ENCODE measurements at places on chromosomes 4 and X.

- DNase-seq, result peak; percentile 2
These were observed 57.8 kb downstream of the KIAA0232 start for GRCh38 chr4:6840062-6840976.

DNA sequence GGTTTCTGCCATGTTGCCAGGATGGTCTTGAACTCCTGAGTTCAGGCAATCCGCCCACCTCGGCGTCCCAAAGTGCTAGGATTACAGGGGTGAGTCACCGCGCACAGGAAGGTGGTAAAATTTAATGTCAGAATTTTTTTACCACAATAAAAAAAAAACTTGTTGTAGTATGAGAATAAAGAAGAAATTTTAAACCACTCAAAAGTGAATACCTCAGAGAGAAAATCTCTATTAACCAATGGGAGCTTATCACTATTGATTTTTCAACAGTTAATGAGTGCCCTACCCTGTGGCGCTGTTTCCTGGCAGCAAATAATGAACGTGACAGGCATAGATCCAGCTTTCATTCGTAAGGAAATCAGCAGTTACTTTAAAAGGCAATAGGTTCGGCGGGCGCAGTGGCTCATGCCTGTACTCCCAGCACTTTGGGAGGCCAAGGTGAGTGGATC, 32.7 kb upstream of the SLC25A4 start:
- DNase-seq, result no peak

GRCh38 chrX:2521092-2521926, 20.5 kb upstream of the DHRSX start:
- no peak for DNase-seq

DNA sequence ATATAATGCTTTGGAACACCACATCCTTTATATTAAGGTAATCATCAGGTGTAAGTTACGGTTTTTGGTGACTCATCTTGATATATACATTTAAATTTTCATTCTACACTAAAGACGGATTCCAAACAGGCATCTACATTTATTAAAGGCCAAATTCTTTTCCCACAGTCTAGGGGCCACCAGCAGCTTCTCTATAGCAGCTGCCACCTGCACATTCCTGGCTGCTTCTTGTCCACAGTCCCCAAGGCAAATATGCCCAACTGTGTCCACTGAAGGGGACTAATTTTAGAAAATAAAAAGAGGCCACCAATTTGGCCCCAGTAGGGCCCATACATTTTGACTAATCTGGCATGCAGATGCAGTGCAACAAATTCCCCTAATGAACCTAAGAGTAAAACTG, 96.6 kb downstream of the EFHC2 start:
- no peak for DNase-seq

DNA sequence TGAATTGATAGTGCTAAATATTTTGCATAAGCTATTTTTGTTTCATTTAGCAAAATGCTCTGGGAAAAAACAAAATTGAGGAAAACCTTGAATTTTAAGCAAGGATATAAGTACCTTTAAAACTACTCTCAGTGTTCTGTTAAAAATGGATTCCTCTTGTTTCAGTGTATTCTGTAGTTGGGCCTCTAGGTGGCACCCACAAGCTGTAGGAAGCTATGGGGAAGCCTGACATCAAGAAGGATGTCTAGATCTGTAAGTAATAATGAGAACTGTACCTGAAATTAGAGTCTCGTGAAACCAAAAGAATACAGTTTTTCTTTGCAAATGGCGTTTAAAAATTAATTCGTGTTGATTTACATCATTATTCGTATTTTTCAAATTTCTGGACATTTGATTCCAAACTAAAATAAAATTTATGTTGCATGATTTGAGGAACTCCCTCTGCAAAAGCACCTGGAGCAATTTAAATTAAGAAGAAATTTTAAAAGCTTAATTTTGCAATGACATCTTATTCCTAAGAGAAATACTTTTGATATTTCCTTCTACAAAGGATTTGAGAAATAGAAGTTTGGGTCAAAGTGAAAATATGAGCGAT, 51.2 kb downstream of the TMPRSS11E start:
- peak; percentile 61 for DNase-seq

- DNase-seq, result no peak
These were observed 41.2 kb upstream of the SMAD1 start for GRCh38 chr4:145440292-145441007.

- DNase-seq, result peak; percentile 59
These were observed at the start of gene ZNF630 for GRCh38 chrX:48071064-48071985. ZNF630 (minus strand) TSS chrX:48071640; CDS start chrX:48066886, 4,754 bp downstream.

DNA sequence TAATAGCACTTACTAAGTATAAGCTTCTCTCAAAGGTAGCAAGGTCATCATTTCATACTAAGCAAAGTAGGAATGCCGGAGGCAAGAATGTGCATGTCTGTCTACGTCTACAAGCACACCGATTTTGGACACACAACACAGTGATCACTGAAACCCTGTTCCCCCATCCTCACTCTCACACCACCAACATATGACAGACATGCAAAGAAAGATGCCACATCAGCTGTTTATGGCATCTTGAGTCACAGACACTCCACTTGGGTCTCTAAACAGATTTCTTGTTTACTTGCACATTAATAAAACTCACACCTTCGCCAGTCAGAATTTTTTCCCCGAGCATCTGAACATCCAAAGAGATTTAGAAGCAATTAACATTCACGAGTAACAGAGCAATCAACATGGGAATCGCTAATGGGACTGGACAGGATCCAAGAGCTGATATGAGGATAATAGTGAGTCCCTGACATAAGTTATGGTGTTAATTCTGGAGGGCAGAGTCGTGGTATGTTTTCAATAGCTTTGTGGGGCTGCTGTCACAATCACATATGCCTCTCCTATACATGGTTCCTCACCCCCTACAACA, 324.1 kb downstream of the DHX15 start:
- no peak for DNase-seq

- DNase-seq, result no peak
These were observed 418.5 kb upstream of the HS3ST1 start for GRCh38 chr4:11847167-11847566.

GRCh38 chr4:116180157-116180601, 905.2 kb downstream of the TRAM1L1 start:
- peak; percentile 15 for DNase-seq

- DNase-seq, result no peak
These were observed 7.5 kb downstream of the NEK1 start for GRCh38 chr4:169604903-169605331.

DNA sequence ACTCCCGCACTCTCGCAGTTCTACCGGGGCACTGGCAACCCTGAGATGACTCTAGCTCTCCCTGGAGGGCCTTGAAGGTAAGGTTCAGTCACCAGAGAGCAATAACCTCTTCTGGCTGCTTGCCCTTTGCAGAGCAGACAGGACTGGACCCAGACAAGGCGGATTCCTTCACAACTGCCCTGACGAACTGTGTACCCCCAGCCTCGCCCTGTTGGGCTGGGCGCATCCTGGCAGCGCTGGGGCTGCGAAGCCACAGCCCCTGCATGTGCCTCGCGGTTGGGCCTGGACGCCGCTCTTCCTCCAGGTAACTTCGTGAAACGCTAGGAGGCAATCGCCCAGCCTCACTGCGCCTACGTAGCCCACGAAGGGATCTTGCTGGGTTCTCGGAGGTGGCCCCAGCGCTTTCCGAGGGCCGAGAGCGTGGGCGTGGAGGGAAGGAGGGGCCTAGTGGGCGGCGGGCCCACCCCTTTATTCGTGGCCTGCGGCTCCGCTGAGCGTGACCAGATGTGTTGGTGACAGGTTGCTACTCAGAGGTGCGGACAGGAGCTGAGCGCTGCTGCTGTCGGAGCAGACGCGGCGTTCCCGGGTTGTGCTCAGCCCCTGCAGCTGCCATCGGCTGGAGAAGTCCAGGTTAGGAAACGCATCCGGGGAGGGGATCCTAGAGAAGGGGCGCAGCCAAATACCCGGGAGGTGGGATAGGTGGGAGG, 1.9 kb upstream of the MAMLD1 start:
- DNase-seq, result no peak

DNA sequence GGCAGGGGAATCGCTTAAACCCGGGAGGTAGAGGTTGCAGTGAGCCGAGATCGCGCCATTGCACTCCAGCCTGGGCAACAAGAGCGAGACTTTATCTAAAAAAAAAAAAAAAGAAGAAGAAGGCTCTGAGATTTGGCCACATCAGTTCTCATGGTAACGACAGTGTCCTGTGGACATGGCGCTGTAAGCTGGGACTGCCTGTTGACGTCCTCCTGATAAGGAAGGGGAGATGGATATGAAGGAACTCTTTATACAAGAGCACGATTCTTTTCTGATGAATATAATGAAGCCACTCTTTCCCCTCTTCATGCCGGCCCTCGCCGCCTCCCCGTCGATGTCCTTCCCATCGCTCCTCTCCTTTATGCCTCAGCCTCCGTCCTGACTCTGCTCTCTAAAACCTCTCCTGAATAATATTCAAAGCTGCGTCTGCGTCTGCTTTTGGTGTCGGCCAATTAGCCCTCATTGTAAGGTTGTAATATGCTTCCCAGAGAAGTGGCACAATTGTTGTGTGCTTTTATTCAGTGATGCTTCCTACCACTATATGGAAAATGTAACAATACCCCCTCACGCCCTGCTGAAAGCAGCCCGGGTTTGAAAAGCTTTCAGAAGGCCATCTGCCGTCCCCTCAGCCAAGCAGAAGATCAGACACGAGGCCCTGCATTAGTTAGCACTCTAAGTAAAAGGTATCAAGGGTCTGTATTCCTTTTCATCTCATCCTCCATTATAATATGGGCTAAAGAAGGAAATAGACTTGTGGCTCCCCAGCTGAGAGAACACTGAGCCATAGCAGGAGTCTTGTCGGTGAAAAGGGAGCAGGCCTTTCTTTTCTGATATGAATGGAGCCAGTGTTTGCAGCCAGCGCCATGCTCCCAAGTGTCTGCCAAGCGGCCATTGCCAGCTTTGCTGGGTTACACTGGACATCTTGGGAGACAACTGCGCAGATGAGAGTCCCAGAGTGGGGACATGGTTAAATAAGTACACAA, 22.1 kb upstream of the SCOC start:
- DNase-seq, result no peak

DNA sequence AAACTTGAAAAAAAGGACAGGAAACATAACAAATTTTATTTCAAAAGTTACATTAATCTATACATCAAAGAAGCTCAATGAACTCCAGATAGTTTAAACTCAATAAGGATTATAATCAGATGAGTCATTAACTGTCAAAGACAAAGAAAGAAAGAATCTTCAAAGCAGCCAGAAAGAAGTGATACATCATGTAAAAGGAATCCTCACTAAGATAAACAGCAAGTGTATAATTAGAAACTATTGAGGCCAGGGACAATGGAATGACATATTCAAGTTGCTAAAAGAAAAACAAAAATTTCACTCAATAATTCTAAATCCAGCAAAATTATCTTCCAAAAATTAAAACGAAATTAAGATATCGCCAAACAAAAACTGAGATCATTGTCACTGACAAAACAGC, 161.6 kb upstream of the NWD2 start:
- no peak for DNase-seq

DNA sequence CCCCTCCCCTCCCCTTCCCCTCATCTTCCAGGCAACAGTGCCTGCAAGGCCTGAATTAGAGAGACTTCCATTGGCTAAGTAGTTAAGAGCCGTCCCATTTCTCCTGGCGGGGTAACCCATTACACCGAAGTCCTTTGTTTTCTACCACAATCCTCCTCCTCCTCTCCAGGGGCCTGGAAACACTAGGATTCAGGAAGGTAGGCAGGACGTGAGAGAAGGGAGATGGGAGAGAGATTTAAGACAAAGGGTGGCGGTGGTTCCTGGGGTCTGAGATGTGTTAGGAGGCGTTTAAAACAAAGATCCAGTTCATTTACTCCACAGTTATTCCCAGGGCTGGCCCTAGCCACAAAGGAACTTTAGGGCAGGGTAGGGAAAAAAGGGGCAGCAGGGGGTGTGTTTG, 28.0 kb downstream of the NYX start:
- DNase-seq, result no peak

DNA sequence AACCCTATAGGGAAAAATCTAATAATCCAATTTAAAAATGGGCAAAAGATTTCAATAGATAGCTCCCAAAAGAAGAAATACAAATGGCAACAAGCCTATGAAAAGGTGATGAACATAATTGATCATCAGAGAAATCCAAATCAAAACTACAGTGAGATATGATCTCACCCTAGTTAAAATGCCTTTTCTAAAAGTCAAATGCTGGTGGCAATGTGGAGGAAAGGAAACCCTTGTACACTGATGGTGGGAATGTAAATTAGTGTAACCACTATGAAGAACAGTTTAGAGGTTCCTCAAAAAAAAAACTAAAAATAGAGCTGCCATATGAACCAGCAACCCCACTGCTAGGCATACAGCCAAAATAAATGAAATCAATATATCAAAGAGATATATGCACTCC, 44.5 kb downstream of the STPG2 start:
- DNase-seq, result no peak

DNA sequence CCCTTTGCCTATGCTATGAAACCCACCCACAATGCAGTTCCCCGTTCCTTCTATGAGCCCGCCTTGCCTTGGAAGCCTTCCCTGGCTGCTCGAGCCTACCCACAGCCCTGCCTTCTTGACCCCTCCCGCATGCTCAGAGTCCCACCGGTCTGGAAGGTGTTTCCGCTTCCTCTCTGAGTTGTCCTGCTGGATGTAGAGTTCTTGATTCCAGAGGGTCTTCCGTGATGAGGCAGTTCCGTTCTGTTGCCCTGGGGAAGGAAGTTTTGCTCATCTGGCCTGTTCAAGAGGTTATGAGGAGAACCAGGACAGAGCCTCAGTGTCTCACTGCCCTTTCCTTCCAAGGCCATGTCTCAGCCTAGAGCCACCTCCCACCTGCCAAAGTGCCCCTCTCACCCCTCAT, 7.5 kb downstream of the GPKOW start:
- DNase-seq, result no peak

- DNase-seq, result no peak
These were observed 7.9 kb upstream of the SH3RF1 start for GRCh38 chr4:169278624-169279023.

GRCh38 chrX:40945361-40945713, 139.9 kb upstream of the USP9X start:
- DNase-seq, result no peak

DNA sequence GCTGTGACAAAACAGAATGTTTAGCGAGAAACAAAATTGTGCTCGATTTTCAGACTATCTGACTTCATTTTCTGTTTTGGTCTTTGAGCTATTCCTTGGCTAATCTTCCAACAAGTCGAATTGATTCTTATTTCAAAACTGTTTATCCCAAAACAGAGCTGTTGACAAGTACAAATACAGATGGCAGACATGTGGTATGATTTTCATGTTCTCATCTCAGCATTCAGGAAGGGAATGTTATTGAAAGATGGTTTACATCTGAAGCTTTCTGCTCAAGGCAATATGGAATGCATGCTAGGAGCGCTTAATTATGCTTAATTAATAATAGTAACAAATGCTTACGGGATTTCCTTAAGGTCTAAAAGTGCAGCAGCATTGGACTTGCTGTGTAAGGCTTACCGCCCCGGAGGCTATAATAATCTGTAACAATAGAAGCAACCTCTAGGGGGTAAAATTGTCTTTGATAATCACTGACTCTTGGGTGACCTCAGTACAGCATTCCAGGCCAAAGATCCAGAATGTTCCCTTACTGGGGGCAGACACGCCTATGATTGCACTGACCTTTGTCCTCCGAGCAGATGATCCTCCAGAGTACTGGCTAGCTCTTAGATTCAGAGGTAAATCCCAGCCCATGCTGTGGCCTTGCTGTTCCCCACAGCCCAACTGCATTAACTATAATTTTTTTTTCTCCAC, 16.4 kb downstream of the LSM6 start:
- no peak for DNase-seq

GRCh38 chrX:7132335-7133049, 15.0 kb upstream of the STS start:
- no peak for DNase-seq
